Karpas-422 (cell line): ENCODE measurements at places on chromosomes 3 and 15. TPM values are rescaled to one million over a fixed set of nuclear protein-coding genes. Genes with fewer than 3 reads are reported as not detected.

GRCh38 chr15:94432279-94432678 is 200.9 kb downstream of the MCTP2 start:
- H3K27ac ChIP-seq, result no peak overlapping the region
- no peaks in the 10 kb centered on the region for H3K27me3 ChIP-seq
- no peaks in the 10 kb centered on the region for H3K36me3 ChIP-seq
- H3K4me1 ChIP-seq, result no peaks in the 10 kb centered on the region
- H3K4me3 ChIP-seq, result no peak overlapping the region

DNA sequence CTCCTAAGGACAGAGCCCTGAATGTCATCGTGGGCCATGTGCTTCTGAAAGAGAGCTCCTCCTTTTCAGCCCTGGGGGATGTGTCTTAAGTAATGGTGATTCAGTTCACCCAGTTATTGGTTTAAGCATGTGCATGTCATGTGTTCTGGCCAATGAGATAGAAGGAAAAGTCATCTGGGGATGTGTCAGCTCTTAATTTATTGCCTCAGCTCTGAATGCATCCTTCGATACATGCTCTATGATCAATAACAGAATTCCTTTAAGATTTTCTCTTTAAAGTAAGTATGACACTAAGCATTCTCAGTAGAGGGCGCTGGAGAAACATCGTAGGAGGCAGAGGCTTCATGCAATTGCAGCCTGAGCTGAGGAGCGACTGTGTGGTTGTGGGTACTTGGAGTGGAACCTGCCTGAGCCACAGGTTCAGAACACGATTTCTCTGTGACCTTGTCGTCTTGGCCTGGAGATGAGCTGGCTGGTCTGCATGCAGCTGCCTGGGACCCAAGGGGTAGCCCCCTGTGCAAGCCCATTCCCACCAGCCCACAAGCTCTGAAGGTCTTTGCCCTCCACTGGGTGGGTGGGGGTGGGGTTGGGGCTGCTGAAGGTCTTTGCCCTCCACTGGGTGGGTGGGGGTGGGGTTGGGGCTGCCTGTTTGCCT is 69.5 kb downstream of the C3orf38 start:
- no peak overlapping the region for H3K4me3 ChIP-seq
- no peak overlapping the region for H3K27ac ChIP-seq
- peak; percentile 84 for DNase-seq
- H3K27me3 ChIP-seq, result no peaks in the 10 kb centered on the region

GRCh38 chr3:170539897-170540296 is 46.0 kb downstream of the SLC7A14 start:
- no peaks in the 10 kb centered on the region for H3K36me3 ChIP-seq
- H3K27ac ChIP-seq, result no peak overlapping the region
- no peaks in the 10 kb centered on the region for H3K4me1 ChIP-seq
- H3K27me3 ChIP-seq, result no peaks in the 10 kb centered on the region
- no peak for DNase-seq
- no peak overlapping the region for H3K4me3 ChIP-seq

DNA sequence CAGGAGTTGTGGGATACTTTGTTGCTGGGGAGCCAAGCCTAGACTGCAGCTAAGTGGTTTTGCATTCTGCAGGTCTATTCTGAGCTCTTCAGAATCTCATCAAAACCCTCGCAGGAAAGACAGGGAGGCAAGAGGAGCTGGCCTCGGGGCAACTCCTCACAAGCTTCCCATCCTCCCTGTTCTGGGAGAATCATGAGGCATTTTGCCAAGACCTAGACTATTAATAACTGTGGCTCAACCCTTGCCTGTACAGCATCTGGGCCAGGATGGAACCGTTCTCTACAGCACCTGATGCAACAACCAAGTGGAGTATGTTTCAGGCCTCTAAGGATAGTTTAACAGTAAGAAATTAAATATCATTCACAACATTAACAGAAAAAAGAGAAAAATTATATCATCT is 20.2 kb upstream of the SLC6A20 start:
- no peaks in the 10 kb centered on the region for H3K27me3 ChIP-seq
- H3K4me1 ChIP-seq, result no peaks in the 10 kb centered on the region
- DNase-seq, result no peak
- H3K36me3 ChIP-seq, result no peaks in the 10 kb centered on the region
- no peak overlapping the region for H3K4me3 ChIP-seq

DNA sequence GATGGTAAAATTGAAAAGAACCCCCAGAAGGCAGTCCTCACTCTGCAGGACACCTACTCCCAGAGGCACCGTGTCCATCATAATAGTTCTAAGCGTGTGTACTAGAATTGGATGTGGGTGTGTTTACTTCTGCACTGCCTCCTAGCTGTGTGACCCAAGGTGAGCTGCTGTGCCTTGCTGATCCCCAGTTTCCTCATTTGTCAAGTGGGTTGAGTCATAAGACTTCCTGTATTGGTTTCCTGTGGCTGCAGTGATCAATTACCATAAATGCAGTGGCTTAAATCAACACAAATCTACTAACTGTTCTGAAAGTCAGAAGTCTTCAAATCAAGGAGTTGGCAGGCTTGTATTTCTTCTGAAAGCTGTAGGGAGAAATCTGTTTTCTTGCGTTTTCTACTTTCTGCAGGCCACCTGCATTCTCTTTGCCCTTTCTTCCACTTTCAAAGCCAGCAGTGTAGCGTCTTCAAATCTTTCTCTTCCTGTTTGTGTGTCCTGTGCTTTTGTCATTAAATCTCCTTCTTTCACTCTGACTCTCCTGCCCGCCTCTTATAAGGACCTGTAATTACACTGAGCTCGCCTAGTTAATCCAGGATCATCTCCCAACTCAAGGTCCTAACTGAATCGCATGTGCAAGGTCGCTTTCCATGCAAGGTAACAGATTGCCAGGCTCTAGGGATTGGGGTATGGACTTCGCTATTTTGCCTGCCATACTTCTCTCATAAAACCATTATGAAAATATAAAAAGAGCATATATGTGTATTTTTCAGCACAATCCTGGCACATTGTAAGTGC is 59.0 kb downstream of the RORA start:
- H3K36me3 ChIP-seq, result no peaks in the 10 kb centered on the region
- no peaks in the 10 kb centered on the region for H3K4me1 ChIP-seq
- H3K27ac ChIP-seq, result no peak overlapping the region
- no peak overlapping the region for H3K4me3 ChIP-seq

DNA sequence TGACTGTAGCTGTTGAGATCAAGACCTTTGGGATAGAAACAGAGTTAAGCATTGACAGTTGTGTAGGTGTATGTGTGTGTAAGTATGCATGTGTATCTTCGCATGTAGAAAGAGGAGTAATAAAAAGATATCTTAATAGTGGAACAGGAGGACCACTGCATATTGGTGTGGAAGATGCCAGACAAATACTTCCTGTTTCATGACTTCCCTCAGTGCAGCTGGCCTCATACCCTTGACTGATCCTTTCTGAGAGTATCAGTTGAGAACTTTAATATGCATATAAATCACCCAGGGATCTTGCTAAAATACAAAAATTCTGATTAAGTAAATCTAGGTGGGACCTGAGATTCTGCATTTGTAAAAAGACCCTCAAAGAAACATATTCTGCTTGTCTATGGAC is 8.5 kb upstream of the ZBED2 start:
- no peak for DNase-seq
- H3K4me3 ChIP-seq, result no peak overlapping the region
- H3K27me3 ChIP-seq, result no peaks in the 10 kb centered on the region
- no peak overlapping the region for H3K27ac ChIP-seq
- no peaks in the 10 kb centered on the region for H3K36me3 ChIP-seq
- H3K4me1 ChIP-seq, result peaks cover 7% of the 10 kb centered on the region

DNA sequence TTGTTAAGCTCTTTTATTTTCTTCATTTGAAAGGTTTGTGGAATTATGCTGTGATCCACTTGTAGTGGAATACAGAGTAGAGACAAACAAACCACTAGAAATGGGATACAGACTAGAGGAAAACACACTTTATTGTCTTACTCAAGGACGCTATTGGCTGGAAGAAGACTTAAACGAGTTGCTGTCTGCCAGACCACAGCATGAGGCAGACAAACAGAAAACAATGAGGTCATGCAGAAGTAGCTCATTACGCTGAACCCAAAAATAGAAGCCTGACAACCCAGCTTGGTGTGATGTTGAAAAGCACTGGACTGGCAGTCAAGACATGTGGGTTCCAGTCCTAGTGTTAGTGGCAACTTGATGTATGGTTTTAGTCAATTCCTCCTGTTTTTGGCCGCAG is 62.4 kb upstream of the P3H2 start:
- no peak overlapping the region for H3K27ac ChIP-seq
- DNase-seq, result no peak
- no peaks in the 10 kb centered on the region for H3K27me3 ChIP-seq
- no peaks in the 10 kb centered on the region for H3K4me1 ChIP-seq
- H3K36me3 ChIP-seq, result no peaks in the 10 kb centered on the region
- no peak overlapping the region for H3K4me3 ChIP-seq

- H3K4me3 ChIP-seq, result peak overlapping the region; percentile 86
- no peaks in the 10 kb centered on the region for H3K27me3 ChIP-seq
- H3K36me3 ChIP-seq, result peaks cover 27% of the 10 kb centered on the region
- peak; percentile 46 for DNase-seq
Observed at GRCh38 chr15:72782274-72783003, 1.1 kb downstream of the ADPGK start.

- H3K27me3 ChIP-seq, result no peaks in the 10 kb centered on the region
- no peak overlapping the region for H3K4me3 ChIP-seq
- no peak overlapping the region for H3K27ac ChIP-seq
- peaks cover 24% of the 10 kb centered on the region for H3K36me3 ChIP-seq
Observed at GRCh38 chr15:38275959-38276358, 23.3 kb downstream of the SPRED1 start.

- no peaks in the 10 kb centered on the region for H3K36me3 ChIP-seq
- no peak for DNase-seq
- no peaks in the 10 kb centered on the region for H3K27me3 ChIP-seq
- H3K4me1 ChIP-seq, result peaks cover 3% of the 10 kb centered on the region; the same call in 1 of the 2 replicates
- H3K27ac ChIP-seq, result no peak overlapping the region
Observed at GRCh38 chr3:114144909-114145688, 33.8 kb downstream of the DRD3 start.

- H3K4me1 ChIP-seq, result peaks cover 13% of the 10 kb centered on the region
- H3K27me3 ChIP-seq, result no peaks in the 10 kb centered on the region
- no peaks in the 10 kb centered on the region for H3K36me3 ChIP-seq
- no peak for DNase-seq
- no peak overlapping the region for H3K27ac ChIP-seq
Observed at GRCh38 chr15:56892659-56893363, 25.6 kb upstream of the TCF12 start.

EPHB1 gene
- 24.1 and 24.3 TPM in 2 replicates for total RNA-seq
